Thoracic aorta (tissue), 2 donors: ENCODE measurements at places on chromosomes 4 and X. TPM values are rescaled to one million over a fixed set of nuclear protein-coding genes. Genes with fewer than 3 reads are reported as not detected.

The CT45A5 gene
- not detected for total RNA-seq

- H3K36me3 ChIP-seq = no peaks in the 10 kb centered on the region
- H3K4me1 ChIP-seq = no peaks in the 10 kb centered on the region
- no peak for DNase-seq
- H3K27ac ChIP-seq = no peak overlapping the region
Measured at GRCh38 chr4:40458683-40459082, 123.5 kb downstream of the CHRNA9 start.

GRCh38 chrX:38175139-38175538 is 45.5 kb downstream of the SRPX start:
- no peaks in the 10 kb centered on the region for H3K36me3 ChIP-seq
- no peaks in the 10 kb centered on the region for H3K4me1 ChIP-seq
- no peaks in the 10 kb centered on the region for H3K27me3 ChIP-seq
- H3K4me3 ChIP-seq = no peak overlapping the region
- DNase-seq = no peak

DNA sequence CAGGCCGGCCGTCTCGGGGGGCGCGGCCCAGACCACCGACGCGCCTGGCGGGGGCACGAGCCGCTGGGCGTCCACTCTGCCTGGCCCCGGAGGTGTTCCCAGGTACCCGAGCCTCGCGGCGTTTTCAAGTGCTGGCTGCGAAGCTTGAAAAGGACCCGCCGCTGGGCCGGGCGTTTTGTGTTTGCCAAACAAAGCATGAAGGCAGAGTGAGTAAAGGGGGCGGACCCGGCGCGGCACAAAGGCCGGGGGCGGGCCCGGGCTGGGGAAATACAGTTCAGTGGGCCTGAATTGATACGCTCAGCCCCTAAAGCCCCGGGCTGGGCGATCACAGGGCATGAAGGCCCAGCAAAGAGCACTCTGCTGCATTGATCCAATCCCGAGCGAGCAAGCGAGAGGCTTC is 65.4 kb downstream of the SOX3 start:
- peak overlapping the region; percentile 33 for H3K4me3 ChIP-seq
- no peaks in the 10 kb centered on the region for H3K4me1 ChIP-seq
- no peak for DNase-seq
- no peaks in the 10 kb centered on the region for H3K36me3 ChIP-seq

DNA sequence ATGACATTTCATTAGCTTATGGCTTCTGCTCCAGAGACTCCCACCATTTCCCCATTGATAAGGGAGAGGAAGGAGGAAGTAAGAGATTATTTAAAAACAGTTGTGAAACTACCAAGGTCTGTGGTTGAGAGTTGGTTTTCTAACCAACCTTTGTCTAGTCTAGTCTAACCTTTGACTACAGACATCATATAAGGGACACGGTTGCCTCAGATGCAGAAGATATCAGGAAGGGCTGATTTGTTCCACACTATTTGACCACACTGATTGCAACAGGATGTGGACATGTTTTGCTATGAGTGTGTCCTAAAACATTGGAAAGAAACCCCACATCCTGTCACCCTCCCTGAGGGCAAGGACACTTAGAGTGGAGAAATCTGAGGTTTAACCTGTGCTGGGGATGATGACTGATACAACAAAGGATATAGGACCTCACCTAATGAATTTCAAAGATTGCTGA is 53.0 kb downstream of the COQ2 start:
- H3K27ac ChIP-seq = no peak overlapping the region
- no peak overlapping the region for H3K4me3 ChIP-seq
- H3K4me1 ChIP-seq = no peaks in the 10 kb centered on the region
- DNase-seq = no peak
- H3K36me3 ChIP-seq = no peaks in the 10 kb centered on the region
- no peaks in the 10 kb centered on the region for H3K27me3 ChIP-seq

DNA sequence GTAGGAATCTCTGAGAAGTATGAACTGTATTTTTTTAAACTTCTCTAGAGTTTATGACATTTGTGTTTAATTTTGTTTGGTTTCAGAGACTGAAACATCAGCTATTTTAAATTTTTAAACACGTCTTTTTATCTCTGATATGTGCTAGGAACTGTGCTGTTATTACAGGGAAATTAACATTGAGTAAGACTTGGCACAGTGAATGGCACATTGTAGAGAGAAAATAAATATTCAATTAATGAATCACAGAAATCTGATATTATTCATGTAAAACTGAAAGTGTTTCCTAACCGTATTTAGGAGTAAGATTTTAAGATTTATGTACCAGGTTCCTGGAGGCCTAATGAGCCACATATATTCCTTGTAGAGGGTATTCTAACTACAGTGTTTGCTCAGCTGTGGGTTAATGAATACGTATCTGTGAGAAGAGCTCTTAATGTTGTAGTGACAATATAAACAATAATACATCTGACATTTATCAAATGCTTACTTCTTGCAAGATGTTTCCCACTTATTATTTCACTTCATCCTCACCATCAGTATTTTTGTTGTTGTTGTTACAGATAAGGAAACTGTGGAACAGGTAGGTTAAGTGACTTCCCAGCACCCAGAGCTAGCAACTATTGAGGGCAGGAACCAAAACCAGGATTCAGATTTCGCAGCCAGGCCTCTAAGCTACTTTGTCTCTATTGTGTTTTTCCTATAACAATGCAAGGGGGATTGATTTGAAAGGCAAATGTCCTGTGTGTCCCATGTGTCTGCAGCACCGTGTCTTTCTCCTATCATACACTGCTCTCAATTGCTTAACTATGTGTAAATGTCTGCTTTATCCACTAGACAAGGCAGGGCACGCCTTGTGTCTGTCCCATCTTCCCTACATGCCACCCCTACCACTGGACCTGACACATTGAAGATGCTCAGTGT is 121.1 kb upstream of the FAM9C start:
- no peaks in the 10 kb centered on the region for H3K36me3 ChIP-seq
- H3K27me3 ChIP-seq = no peaks in the 10 kb centered on the region
- no peak overlapping the region for H3K4me3 ChIP-seq

- no peaks in the 10 kb centered on the region for H3K27me3 ChIP-seq
- no peak overlapping the region for H3K27ac ChIP-seq
- DNase-seq = no peak
- no peak overlapping the region for H3K4me3 ChIP-seq
- H3K36me3 ChIP-seq = no peaks in the 10 kb centered on the region
- peaks cover 12% of the 10 kb centered on the region for H3K4me1 ChIP-seq
Measured at GRCh38 chr4:128163177-128164117, 102.3 kb downstream of the LARP1B start.
